ENCODE measurements at places on chromosomes 12 and 14.

DNA sequence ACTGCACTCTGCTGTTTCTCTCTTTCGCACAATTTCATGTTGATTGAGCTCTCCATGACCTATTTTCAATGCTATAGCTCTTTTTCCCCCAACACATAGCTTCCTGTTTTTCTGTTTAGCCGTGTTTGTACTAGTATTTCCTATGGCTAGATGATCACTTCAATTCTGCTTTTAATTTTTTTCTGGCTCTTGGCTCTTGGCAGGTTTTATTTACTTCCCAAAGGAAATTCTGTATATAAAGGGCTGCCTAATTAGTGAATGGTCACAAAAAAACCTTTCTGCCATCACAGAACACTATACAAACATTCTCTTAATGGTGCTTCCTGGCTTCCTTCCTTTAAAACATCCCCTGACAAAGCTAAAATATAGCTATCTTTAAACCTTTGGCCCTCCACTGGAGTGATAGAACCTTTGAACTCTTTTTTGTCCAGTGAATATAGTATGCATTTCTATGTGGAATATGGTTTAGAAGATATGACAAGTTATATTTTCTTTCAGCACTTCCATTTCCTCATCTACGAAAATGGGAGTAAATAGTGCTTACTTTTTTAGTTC lies 88.2 kb downstream of the RASSF9 start:
- no peak for DNase-seq

DNA sequence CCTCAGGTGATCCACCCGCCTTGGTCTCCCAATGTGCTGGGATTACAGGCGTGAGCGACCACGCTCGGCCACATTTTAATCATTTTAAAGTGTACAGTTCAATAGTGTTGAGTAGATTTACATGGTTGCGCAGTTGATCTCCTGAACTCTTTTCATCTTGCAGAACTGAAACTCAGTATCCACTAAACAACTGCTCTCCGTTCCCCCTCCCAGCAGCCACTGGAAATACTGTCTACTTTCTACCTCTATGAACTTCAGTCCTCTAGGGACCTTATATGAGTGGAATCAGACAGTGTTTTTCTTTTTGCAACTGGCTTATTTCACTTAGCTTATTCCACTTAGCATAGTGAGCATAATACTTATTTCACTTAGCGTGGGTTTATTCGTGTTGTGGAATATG lies 53.7 kb downstream of the KCTD10 start:
- DNase-seq: no peak

DNA sequence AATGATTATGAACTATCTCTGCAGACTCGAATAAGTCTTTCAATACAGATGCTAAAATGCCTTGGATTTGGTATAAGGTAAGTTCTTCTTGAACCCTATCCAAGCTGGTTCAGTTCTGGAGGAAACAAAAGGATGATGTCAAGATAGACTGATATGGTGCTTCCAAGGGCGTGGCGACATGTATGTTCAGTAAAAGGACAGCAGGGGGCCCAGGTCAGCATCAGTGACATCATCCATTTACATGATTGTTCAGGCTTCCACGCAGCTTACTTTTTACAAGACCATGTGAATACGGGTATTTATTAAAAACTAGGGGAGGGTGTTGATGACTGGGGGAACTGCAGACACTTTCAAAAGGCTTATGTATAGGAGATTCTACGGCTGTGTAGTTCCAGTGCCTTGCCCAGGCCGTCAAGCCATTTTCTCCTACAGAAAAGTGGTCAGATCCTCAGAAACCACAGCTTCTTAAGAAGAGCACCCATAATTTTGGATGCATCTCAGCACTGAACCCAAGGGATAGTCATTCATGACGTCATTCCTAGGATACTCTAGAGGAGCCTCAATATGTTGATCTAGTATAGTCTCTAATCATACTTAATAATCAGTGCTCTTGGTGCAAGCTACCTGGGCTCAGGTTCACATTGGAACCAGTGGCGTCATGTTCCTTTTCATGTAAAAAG lies 527.7 kb downstream of the FUT8 start:
- DNase-seq: peak; percentile 32

DNA sequence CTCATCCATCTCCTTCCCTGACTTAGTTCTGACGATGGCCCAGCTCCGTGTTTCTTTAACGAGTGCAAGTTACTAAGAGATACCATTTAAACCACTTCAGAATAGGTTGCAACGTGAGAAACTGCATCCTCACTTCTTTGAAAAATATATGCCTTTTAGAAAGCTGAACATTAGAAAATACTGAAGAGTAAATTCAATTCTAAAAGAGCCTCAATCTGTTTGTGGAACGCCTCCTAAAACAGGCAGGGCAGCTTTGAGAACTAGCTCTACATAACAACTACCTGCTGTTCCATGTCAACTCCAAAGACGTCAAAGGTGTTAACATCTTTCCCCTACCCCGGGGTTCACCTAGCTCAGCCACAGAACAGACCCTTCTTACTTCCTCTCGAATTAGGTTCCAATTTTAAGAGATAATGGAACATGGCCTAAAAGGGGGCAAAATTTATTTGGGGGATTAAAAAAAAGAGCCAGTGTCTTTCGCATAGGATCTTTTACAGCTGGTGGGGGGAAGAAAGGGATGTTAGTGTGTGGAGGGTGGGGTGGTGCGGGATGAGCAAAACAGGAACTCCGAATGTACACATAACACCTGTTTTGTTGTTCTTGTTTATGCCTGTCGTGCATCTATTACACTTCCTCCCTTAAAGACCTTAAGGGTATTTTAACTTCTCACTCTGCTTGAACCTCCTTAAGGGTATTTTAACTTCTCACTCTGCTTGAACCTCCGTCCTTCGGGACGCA lies 3.3 kb downstream of the BHLHE41 start:
- DNase-seq: no peak

- peak; percentile 7 for DNase-seq
These were observed 118.0 kb upstream of the G2E3 start for GRCh38 chr14:30440961-30441360.

Measured in RPMI7951 (cell line).